ENCODE measurements at places on chromosomes 12 and 14.

DNA sequence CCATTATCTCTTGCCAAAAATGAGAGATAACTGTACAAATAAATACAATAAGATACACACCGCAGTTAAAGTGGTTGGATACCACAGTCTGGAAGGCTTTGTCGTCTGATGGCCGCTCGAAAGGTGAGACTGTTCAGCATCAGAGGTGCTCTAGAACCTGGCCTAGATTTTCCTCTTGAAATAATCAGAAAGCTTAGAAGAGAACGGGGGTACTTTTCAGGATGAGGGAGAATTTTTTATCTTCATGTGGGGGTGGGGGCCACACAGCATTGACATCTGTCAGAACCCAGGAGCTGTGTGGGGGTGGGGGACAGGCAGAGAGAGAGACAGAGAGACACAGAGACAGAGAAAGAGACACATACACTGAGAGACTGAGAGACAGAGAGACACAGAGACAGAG, 90.5 kb downstream of the GALNT9 start:
- DNase-seq, result no peak

GRCh38 chr12:71854594-71854993, 15.0 kb downstream of the TBC1D15 start:
- DNase-seq, result no peak

GRCh38 chr12:30345744-30346471, 349.8 kb downstream of the IPO8 start:
- no peak for DNase-seq

DNA sequence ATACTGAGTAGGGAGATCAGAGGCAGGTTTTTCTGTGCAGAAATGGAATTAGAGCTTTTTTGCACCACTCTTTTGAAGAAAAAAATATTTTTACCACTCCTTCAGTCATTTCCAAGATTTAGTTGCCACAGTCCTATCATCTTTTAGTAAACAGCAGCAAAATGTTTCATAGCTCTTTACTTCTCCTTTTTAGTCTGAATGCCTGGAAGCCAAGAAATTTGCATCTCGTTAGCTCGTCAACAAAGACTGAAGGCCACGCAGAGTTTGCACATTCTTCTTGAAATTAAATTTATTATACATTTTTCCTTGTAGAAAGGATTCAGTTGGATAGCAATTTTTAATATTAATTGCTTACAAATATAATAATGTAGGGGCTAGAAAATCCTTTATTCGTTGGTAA, 544.5 kb upstream of the ATP2B1 start:
- no peak for DNase-seq

DNA sequence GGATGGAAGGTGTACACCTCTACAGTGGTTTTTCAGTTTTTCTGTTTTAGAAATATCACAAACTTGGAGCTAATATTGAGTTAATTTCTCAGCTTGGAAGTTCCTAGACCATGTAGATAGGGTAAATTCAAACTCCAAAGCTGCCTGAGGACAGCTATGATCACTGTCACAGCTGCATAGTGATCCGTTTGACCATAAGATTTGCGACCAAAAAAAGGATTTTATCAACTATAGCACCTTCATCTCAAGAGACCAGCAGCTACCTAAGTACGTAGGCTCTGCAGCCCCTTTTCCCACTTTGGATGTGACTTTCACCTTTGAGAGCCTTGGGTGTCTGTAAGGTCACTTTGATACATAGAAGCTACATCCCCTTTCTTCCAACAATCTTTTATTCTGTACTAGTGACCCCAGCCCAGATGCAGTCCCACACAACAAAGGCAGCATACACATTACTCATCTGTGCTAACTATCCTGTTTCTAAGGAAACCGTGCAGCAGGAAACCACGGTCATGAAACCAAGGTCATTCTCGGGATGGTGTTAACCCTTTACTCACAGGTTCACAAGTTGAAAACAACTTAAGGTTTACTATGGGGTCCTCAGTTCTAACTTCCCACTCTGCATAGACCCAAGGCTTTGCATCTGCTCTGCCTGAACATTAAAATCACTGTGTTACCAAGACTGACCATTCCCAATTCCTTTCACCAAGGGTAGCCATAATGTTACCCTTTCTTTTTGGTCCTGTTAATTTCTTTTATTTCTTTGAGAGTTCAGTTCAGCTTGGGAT, 75.4 kb downstream of the IFT81 start:
- DNase-seq, result no peak

DNA sequence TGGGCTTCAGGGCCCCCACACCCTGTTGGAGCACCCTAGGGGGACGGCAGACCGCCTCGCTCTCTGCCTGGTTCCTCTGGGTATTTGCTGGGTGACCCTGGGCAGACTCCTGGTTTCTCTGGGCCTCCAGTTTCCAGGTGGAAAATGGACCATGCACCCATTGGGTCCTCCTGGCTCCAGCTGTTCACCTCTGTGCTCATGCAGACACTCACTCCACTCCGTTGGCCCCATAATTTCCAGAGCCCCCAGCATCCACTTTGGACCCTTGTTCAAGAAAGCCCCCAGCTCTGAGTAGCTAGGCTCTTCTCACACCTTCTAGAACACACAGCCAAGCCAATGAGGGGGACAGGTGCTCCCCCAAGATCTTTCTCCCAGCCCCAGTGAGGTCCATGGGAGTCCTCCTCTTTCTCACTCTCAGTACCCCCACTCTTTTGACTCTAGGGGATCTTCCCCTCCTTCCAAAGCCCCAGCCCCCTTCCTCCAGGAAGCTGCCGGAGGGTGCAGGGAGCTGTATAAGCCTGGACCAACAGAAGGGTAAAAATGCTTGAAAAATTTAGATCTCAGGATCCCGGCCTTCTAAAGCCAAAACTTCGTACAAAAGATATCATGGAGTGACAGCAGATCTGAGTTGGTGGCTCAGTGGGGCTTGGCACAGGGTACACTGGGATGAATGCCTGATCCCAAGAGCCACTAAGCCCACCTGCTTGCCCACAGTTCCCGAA, 174.8 kb upstream of the RTL1 start:
- no peak for DNase-seq

- no peak for DNase-seq
Observed at GRCh38 chr12:80684077-80684495, 23.3 kb upstream of the MYF6 start.

DNA sequence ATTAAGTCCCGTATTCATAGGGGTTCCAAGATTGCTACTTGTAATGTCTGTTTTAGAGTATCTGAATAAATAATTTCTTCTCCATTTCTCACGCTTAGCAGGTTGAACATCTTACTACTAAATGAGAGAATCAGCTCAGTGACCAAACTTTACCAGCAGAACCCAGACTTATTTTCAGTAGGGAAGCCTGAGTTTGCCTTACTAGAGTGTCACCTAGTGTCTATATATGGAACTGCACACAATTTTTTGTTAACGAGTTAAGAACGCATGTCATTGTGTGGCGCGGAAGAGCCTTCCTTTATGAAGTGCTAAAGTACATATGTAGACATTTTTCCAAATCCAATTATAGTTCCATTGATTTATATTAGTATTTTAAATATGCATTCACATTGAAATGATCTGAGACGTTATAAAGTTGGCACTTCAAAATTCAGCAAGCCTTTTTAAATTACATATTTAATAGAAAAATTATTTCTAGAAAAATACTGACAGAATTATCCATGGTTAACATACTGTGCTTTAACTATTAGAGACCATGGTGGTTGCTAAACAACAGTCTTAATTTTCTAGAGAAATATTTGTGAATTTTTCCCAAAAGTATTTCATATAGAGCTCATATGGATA, 88.3 kb downstream of the RPS29 start:
- peak; percentile 28 for DNase-seq

DNA sequence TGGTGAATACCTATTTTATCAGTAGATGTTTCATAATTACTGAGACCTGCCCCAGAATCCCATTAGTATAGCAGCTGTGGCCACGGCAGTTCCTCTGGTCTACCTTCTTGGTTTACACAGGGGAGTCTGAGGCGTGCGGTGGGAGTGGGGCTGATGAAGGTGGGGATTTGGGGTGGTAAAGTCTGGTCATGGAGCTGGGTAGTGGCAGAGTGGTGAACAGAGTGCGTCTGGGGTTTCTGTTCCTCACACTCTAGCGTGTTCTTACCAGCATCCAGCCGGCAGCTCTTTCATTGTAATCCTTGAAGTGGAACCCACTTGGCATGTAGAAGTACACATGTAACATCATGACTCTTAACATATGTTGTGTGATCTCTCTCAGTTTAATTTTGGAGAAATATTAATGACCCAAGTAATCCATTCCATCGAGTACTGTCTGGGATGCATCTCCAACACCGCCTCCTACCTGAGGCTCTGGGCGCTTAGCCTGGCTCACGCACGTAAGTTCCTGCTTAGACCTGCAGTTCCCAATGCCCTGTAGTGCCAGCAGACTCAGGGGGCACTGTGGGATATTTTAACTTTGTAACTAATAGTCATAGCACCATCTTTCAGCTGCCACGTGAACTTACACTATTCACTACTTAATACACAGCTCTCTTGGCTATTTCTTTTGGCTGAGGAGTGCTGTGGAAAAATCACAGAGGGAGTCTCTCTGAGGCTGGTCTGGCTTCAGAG, 7.9 kb upstream of the DNAH10 start:
- no peak for DNase-seq

- no peak for DNase-seq
Observed at GRCh38 chr12:111064154-111064553, 143.8 kb upstream of the MYL2 start.

DNA sequence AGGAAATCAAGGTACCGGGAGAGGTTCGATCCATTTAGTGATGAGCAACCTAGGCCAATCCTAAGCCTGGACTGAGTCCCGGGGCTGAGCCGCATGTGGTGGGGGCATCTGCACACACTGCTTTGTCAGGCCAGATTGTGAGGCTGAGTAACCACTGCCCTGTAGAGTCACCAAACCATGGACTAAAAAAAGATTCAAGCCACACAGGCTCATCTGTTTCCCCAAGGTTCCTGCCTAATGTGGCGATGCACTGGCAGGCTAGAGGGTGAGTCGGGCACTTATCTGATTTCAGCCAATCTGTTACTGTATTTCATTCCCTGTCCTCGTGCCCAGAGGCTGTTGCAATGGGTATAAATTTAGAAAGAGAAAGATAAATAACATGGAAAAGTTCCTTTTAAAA, 140.8 kb downstream of the TTC7B start:
- DNase-seq, result peak; percentile 44

DNA sequence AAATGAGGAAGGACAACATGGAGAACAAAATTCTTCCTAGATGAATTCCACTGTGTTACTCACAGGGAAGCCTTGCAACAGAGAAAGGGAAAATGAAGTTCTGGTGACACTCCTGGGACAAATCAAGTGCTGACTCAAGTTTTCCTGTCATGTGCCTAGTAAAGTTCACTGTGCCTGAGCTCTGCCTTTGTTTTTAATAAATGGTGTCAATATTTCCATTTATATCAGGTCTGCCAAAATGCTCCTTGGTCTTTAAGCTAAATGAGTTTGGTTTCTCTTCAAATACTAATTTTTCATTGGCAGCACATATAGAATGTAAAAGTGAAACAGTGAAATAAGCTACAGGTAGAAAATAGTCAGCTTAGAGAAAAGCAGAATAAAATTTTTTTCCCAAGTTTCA, 33.0 kb downstream of the HIGD1C start:
- peak; percentile 61 for DNase-seq

DNA sequence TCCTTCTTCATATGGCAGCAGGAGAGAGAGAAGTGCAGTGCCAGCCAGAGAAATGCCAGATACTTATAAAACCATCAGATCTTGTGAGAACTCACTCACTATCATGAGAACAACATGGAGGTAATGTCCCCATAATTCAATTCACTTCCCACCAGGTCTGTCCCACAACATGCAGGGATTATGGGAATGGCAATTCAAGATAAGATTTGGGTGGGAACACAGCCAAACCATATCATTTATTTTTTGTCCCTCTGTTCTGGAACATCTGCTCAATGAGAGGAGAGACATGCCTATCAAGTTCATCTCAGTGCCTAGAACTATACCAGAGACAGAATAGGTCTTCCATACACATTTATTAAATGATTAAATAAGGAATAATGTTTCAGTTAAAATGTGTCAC, 543.5 kb downstream of the NRXN3 start:
- DNase-seq, result no peak

- DNase-seq, result no peak
Observed at GRCh38 chr12:26331960-26332359, 136.6 kb downstream of the SSPN start.

All from GM04504 (cell line).